ENCODE measurements at places on chromosomes 16 and 17.
A peak's percentile ranks its signal among the peaks of the same experiment; 100 is the strongest.

DNA sequence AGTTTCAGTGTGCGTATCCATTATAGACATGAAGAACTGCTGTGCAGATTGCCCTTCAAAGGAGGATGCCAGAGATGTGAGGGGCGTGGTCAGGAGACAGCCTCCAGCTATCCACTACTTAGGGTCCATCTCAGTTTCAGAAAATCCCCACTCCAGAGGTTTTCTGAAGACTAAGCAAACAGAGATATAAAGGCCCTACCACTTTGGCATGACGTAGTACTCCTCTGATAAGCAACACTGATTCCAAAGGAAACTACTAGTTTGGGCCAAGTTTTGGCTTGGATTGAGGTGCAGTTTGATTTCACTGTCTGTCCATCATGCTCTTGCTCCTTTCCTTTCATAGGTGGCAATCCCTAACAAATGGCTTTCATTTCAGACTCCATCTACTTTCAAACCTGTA lies 228.7 kb downstream of the CDH8 start:
- no peak for DNase-seq

- DNase-seq: no peak
Observed at GRCh38 chr17:52160136-52160567, 1.6 kb upstream of the CA10 start.

DNA sequence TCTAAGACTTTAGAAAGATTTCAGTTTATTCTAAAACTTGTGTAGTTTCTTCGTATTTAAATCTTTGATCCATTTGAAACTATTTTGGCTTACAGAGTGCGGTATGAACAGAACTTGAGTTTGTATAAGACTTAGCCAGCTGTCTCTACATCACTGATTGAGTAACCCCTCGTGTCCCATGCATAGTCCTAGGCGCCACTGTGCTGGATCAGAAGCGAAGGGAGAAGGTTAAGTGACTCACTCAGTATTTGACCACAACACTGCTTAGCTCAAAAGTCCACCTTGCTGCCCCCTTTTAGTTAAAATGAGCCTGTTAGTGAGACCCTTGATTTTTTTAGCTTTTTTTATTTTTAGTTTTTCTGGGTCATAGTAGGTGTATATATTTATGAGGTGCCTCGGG lies 28.4 kb downstream of the CD300LB start:
- no peak for DNase-seq

GRCh38 chr16:46922239-46922638 lies 38.1 kb downstream of the GPT2 start:
- DNase-seq: no peak

DNA sequence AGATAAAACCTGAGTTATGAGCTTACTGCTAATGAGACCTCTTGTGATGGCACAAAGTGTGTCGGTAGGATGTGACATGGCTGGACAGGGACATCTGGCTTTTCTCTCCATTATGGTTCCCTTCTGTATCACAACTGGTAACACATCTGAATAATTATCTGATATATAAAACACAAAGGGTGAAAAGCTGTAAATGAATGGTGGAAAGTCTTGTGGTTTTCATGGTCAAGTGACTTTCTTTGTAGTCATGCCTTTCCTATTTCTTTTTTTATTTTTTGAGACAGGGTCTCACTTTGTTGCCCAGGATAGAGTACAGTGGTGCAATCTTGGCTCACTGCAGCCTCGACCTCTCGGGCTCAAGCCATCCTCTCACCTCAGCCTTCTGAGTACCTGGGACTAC lies 35.3 kb upstream of the ZFHX3 start:
- DNase-seq: no peak

DNA sequence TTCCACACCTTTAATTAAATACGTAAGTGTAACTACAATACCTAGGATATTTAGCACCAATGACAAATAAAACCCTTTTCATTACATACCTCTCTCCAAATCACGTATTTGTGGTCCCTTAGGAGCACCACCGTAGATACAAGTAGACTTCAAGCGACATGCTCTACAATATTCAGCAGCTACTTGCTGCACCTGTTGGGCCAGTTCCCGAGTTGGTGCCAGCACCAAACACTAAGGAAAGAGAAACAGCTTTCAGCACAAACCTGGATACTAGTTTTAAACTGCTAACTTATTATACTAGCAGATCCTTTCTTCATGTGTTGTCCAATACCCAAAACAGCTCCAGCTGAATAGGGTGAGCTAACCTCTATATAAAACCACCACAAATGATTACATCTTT lies 2.7 kb downstream of the DDX5 start:
- DNase-seq: no peak

GRCh38 chr16:84614968-84615813 lies 2.7 kb downstream of the COTL1 start:
- DNase-seq: no peak

DNA sequence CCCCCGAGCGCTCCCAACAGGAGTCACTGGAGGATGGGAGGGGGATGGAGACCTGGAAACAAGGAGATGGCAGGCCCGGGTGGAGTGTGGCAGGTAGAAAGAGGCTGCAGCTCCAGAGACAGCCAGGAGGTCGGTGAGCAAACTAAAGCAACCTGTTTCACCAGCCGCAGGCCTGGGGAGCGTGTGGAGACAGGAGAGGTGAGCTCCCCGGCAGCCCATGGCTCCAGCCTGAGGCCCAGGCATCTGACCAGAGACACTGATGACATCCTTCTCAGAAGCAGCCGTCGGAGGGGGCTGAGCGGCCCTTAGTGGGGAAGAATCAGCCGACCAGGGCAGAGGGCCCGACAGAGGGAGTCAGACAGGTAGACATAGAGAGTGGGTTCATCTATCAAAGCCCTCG lies 165.1 kb downstream of the ZNF423 start:
- no peak for DNase-seq

DNA sequence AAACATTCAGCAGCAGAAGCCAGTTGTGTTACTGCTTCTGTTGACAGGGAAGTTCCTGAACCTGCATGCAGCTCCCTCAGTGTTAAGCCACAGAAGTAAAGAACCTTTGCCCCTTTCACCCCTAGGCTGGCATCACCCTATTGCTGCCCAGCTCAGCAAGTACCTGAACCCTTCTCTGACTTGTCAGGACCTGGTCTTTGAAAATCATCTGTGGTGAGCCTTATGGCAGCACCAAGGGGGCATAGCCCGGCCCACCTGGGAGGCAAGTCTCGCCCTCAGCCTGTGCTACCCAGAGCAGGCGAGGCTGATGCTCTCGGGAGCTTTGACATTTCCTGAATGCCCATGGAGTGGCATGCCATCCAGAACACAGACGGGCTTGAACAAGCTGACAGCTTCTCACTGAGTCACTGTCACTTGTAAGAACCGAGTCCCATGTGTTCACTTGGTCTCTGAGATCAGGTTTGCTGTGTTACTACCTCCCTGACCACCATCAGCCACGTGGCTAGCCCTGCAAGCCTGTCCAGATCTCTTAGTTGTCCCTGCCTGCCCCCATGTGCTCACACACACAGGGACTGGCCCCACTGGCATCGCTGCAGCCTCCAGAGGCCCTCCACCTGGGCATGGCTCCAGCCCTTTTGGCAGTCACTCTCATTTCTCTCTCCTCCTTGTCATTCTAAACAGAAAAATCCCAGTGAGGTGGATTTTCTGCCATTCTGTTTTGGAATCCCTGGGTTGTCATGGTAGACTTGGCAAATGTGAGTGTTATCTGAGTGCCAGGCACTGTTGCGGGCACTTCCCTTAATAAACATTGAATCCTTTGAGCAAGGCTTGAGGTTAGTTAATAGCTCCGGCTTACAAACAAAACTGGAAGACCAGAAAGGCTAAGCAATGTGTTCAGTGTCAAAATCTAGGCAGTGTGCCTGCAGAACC lies 2.9 kb upstream of the CARMIL2 start:
- DNase-seq: no peak

GRCh38 chr16:9053006-9053601 lies 38.3 kb upstream of the HAPSTR1 start:
- no peak for DNase-seq

- no peak for DNase-seq
Observed at GRCh38 chr17:78736526-78737079, 45.5 kb downstream of the CYTH1 start.

GRCh38 chr16:58733248-58733670 lies 857 bp downstream of the GOT2 start:
- no peak for DNase-seq

DNA sequence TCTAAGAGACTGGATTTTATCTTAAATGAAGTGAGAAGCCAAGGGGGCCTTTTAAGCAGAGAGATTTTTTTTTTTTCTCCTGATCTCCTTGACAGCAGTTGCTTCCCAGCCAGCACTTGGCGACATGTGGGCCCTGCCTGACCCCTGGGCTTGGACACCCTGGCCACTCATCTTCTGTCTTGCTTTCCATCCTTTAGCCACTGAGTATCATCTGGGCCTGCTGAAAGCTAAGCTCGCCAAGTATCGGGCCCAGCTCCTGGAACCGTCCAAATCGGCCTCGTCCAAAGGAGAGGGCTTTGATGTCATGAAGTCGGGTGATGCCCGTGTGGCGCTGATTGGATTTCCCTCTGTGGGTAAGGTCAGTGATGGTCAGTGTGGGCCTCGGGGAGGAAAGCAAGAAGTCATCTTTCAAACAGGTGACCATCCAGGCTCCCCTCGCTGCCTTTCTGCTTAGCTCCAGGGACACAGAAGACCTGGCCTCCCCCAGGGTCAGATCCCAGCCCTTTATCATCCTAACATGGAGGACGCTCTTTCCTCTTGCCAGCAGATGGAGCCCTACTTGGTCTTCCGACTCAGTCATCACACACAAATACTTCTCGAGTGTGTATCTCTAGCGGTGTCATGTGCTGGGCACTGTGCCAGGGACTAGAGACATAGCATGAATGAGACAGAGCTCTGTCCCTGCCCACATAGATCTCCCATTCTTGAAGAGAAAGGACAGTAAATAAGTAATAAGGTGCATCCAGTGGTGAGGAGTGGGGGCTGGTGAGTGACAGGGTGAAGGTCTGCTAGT lies 6.1 kb downstream of the DRG2 start:
- peak; percentile 26 for DNase-seq

DNA sequence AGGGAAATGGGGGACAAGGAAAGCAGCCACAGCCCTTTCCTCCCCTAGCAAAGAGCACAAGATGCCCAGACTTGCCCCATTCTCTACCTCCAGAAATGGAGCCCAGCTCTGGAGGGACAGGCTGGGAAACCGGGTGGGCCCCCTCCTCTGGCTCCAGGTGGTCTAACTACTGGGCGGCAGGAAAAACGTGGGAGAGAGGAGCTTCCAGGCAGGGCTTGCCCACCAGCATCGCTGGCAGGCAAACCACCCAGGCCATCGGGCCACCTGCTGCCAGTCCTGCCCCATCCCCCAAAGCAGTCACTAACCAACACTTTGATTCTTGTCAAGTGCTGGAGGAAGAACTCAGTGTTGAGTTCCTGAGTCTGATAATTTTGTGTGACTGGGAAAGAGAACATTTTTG lies 15.6 kb downstream of the ANKS3 start:
- no peak for DNase-seq

DNA sequence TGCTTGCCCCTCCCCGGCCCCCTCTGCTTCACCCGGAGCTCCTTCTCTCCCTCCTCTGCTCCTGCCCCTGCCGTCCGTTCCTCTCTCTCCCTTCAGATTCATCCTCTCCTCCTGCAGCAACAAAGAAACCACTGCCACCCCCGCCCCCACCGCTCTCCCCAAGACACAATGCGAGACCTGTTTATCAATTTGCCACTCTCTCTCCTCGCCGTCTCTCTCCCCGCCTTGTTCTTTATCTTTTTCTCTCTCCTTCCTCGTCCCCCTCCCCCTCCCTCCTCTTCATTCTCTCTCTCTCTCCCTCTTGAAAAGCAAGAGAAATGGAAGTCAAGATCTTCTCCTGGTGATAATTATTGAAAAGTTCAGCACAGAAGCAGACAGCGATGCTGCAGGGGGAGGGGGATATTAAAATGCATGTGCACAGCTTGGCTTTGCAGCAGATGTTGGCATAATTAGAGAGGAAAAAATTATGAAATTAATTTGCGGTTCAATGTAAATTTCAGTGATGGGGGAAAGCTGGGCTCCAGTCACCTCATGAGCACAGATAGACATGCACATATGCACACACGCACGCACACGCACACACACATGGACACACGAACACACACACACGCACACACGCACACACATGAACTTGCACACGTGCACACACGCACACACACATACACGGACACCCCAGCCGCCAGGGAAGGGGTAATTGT lies 58.1 kb upstream of the CBFA2T3 start:
- DNase-seq: no peak

- no peak for DNase-seq
Observed at GRCh38 chr17:66465701-66466100, 163.3 kb downstream of the PRKCA start.

- DNase-seq: no peak
Observed at GRCh38 chr16:56836410-56837230, 28.4 kb upstream of the SLC12A3 start.

- no peak for DNase-seq
Observed at GRCh38 chr17:27778183-27778582, 22.1 kb downstream of the NOS2 start.

DNA sequence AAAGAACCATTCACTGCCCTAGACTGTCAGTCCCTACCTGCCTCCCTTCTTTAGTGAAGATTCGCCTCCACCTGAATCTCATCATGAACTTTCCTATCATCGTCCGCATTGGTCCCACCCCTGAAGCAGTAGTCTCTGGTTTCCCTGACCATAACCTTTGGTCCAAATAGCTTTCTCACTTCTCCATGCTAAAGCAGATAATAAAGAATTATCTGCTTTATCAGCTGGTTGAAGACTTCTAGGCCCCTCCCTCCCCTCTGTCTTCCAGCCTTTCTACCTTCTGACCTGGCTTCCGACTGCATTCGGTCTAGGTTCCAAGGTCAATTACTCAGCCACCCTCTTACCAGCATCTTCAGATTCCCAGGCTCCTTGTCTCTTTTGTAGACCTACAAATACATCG lies 650.9 kb downstream of the HS3ST4 start:
- DNase-seq: no peak

GRCh38 chr16:79195938-79196337 lies 404.6 kb downstream of the MAF start:
- no peak for DNase-seq

DNA sequence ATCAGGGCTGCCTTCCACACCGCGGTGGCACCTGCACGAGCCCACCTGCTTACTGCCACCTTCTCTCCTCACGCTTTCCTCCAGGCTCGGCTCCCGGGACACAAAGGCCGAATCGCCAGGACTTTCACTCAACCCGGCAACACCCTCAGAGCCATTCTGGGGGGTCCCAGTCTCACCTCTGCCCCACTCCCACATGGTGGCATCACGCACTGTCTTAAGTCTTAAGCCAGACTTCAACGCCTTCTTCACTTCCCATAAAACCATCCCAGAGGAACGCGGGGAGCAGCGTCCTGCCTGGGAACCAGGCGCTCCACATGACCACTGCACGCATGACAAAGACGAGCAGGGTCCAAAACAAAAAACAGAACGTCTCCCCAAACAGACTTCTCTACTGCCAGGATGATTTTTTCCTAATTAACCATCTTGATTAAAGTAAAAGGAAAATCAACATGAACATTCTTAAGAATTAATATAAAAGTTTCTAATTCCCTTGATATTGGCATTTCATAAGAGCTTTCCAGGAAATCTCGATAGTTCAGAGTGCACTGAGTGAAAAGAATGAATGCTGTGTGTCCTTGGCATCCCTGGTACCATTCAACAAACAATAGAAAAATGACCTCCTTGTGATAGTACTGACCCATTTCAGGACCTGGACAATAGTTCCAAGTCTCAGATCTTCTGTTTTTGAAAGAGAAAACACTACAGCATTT lies 2.6 kb downstream of the CANT1 start:
- DNase-seq: no peak

- no peak for DNase-seq
Observed at GRCh38 chr17:63685041-63685440, 14.9 kb downstream of the LIMD2 start.

- no peak for DNase-seq
Observed at GRCh38 chr17:17926840-17927449, 45.3 kb downstream of the TOM1L2 start.
